ENCODE measurements at places on chromosomes 6 and 20. TPM values are rescaled to one million over a fixed set of nuclear protein-coding genes. Genes with fewer than 3 reads are reported as not detected.

GRCh38 chr6:94289131-94289530, 869.8 kb upstream of the EPHA7 start:
- peaks cover 2% of the 10 kb centered on the region for H3K27me3 ChIP-seq
- no peak overlapping the region for H3K4me3 ChIP-seq
- no peak for DNase-seq
- H3K27ac ChIP-seq, result no peak overlapping the region
- H3K36me3 ChIP-seq, result no peaks in the 10 kb centered on the region

- DNase-seq, result peak; percentile 92
- no peaks in the 10 kb centered on the region for H3K4me1 ChIP-seq
- no peak overlapping the region for H3K4me3 ChIP-seq
- no peak overlapping the region for H3K27ac ChIP-seq
- H3K36me3 ChIP-seq, result no peaks in the 10 kb centered on the region
These were observed 65.7 kb upstream of the TOP1 start for GRCh38 chr20:40962733-40963504.

DNA sequence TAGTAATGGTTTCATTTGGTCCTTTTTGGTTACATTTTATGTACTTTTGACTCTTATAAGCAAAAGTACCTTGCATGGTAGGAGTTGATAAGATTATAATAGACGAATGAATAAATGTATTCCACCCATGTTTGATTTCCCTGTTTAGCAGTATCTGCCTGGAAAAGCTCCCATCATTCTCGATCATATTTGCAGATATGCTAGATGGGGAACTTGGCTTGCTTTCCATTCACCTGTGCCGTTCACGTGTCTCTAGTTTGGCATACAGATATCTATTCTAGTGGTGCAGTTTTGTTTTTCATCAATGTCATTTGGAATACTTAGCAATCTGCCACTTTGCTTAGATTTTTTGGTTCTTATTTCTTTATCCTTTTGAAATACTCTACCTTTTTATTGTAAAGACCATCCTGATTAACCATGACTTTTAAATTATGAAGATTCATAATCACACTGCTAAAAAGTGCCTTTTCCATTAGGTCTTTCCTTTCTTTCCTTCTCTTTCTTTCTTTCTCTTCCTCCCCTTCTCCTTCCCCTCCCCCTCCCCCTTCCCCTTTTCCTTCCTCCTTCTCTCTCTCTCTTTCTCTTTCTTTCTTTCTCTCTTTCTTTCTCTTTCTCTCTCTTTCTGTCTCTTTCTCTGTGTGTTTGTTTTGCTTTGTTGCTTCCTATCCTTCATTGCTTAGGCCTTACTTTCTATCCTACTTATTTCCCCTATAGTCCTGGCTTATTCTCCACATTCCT, 40.4 kb downstream of the ANKS1A start:
- H3K27ac ChIP-seq, result no peak overlapping the region
- H3K36me3 ChIP-seq, result no peaks in the 10 kb centered on the region
- H3K4me1 ChIP-seq, result peaks cover 3% of the 10 kb centered on the region
- no peak overlapping the region for H3K4me3 ChIP-seq

DNA sequence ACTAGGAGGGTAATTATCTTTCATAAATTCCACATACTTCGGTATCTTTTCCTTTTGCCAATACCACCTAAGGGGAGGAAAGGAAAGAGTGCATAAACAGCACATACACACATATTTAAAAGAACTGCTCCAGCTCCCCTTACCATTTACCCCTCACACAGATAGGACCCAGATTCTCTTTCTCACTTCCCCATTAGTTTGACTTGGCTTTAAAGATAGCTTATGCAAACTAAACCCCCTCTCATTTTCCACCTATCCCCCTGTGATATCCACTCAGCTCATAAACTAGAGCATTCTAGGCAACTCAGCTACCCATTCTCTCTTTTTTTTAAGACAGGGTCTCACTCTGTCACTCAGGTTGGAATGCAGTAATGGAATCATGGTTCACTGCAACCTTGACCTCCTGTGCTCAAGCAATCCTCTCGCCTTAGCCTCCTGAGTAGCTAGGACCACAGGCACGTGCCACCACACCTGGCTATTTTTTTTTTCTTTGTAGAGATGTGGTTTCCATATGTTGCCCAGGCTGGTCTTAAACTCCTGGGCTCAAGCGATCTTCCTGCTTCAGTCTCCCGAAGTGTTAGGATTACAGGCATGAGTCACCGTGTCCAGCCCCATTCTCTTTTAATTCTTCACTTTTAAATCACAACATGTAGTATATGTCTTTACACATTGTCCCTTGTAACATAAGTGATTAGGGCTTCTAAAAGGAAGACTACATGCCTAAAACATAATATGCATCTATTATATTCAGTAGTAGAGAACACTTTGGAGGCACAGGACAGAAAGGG, 4.0 kb downstream of the FUCA2 start:
- H3K4me3 ChIP-seq, result no peak overlapping the region
- DNase-seq, result no peak
- H3K27ac ChIP-seq, result no peak overlapping the region

DNA sequence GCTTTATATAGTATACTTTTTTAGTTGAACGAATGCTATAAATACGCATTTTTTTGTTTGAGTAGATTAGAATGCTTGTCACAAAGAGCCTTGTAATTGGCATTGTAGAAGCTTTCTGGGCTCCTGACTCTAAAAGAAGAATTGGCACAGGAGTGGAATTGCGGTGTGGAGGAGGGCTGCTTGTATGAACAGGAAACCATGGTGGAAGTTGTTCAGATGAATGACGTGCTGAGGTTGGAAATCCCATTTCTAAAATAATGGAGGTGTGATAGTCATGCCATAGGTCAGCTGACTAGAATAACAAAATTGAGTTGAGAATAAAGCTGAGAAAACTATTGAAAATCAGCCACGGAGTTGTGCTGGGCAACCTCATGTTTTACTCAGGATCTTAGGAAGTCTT, 174.9 kb downstream of the QKI start:
- peaks cover 18% of the 10 kb centered on the region for H3K4me1 ChIP-seq
- H3K36me3 ChIP-seq, result no peaks in the 10 kb centered on the region
- DNase-seq, result no peak
- no peaks in the 10 kb centered on the region for H3K27me3 ChIP-seq

GRCh38 chr20:44038681-44039123, 124.0 kb downstream of the TOX2 start:
- no peaks in the 10 kb centered on the region for H3K36me3 ChIP-seq
- no peak overlapping the region for H3K27ac ChIP-seq
- no peaks in the 10 kb centered on the region for H3K4me1 ChIP-seq
- peaks cover 67% of the 10 kb centered on the region for H3K27me3 ChIP-seq
- no peak overlapping the region for H3K4me3 ChIP-seq

DNA sequence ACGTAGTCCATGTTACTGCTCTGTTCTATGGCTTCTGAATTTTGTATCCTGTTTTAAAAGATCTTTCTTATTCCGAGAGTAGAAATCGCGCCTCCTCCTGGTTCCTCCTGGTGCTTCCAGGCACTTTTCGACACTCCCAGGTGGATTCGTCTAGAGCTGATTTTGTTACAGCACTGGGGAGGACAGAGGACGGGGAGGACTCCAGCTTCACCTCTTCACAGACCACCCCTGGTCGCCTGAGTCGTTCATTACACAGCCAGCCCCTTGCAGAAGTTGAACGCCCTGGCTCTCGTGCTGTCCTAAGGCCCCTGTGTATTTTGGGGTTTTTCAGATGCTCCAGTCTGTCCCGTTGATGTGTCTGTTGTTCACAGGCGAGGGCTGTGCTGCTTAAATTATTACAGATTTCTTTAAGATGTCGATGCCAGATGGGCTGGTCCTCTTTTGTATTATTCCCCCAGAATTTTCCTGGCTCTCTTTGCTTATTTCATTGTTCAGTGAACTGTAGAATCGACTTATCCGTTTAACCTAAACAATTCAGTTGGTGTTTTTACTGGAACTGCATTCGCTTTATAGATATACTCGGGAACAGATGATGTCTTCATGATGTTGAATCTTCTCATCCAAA, 30.5 kb downstream of the COL20A1 start:
- peaks cover 14% of the 10 kb centered on the region for H3K27me3 ChIP-seq
- H3K36me3 ChIP-seq, result no peaks in the 10 kb centered on the region
- no peak overlapping the region for H3K27ac ChIP-seq
- DNase-seq, result no peak
- no peak overlapping the region for H3K4me3 ChIP-seq
- no peaks in the 10 kb centered on the region for H3K4me1 ChIP-seq

GRCh38 chr6:43361269-43361668, 8.2 kb downstream of the ZNF318 start:
- no peaks in the 10 kb centered on the region for H3K4me1 ChIP-seq
- H3K27me3 ChIP-seq, result no peaks in the 10 kb centered on the region
- peaks cover 48% of the 10 kb centered on the region for H3K36me3 ChIP-seq
- H3K27ac ChIP-seq, result no peak overlapping the region
- no peak for DNase-seq

DNA sequence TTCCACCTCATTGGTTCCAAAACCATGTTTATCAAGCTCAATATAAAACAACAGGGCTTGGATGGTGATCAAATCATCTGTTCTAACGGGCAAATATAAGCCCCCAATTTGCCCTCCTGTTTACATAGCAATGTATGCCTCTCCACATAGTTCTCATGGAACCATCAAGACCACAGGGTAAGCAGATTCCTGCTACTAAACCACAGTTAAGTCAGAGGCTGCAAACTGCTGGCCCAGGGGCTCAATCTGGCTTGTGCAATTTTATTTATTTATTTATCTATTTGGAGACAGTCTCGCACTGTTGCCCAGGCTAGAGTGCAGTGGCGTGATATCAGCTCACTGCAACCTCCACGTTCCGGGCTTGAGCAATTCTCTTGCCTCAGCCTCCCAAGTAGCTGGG, 18.9 kb upstream of the MTHFD1L start:
- peaks cover 10% of the 10 kb centered on the region for H3K4me1 ChIP-seq
- H3K4me3 ChIP-seq, result no peak overlapping the region
- H3K27me3 ChIP-seq, result no peaks in the 10 kb centered on the region
- no peak for DNase-seq

DNA sequence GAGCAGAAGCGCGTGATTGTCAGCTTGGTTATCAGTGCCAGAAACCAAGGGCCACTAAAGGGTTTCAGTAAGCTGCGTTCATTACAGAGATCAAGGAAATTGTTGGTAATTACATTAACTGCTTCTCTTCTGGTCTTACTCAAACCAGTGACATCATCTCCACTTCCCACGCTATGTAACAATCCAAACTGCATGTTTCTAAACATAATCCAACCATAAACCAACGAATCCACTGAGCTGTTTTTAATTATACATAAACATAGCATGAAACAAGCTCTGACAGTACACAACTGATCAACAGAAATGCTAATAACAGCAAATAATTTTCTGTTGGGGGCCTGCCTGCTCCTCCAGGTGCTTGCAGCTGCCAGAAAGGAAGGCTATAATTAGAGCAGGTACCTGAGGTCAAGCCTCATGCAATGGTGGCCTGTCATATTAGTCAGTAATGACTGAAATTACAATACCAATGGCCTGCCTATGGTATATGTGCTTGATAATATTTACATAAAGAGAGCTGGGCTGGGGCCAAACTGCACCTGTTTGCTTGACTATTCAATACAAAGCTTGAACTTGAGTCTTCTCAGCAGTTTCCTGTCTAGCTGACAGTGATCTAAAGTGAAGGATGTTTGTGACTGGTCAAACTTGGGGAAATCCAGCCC, 40.1 kb downstream of the ILRUN start:
- H3K4me3 ChIP-seq, result peak overlapping the region; percentile 78
- no peak for DNase-seq
- H3K27ac ChIP-seq, result peak overlapping the region; percentile 98
- peaks cover 9% of the 10 kb centered on the region for H3K36me3 ChIP-seq
- no peaks in the 10 kb centered on the region for H3K27me3 ChIP-seq

DNA sequence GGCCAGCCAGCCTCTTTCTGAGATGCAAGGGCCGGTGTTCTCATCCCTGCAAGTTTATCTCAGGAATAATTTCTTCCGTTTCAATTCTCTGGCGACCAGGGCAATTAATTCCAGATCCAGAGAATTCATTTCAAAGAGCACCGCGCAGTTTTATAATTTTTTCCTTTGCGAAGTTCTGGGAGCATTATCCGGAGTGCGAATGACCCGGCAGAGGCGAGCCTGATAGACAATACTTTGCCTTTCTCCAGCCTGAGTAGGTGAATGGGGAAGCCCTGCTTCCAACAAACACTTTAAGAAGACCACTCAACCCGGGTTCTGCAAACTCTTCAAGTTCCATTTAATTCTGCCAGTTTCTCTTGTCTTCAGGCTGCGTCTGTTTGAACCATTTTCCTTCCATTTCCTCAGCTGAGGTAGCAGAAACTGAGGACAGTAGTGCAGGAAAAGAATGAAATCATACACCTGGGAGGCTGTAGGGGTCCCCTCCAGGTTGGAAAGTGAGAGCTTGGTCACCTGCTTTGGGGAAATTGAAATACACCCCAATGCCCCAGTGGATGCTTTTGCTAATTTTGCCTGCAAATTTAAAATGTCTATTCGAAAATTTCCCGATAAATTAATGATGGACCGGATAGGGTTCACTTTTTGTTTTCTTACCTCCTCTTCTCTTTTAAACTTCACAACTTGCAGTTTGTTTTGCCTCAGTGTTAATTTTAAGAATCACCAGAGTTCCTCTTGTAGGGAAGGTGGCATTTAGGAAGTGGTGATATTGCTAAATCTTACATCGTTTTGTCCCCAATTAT, 1.1 kb downstream of the VGLL2 start:
- H3K4me1 ChIP-seq, result peaks cover 24% of the 10 kb centered on the region
- no peaks in the 10 kb centered on the region for H3K36me3 ChIP-seq
- no peak overlapping the region for H3K27ac ChIP-seq
- H3K27me3 ChIP-seq, result peaks cover 88% of the 10 kb centered on the region
- H3K4me3 ChIP-seq, result peak overlapping the region; percentile 70

DNA sequence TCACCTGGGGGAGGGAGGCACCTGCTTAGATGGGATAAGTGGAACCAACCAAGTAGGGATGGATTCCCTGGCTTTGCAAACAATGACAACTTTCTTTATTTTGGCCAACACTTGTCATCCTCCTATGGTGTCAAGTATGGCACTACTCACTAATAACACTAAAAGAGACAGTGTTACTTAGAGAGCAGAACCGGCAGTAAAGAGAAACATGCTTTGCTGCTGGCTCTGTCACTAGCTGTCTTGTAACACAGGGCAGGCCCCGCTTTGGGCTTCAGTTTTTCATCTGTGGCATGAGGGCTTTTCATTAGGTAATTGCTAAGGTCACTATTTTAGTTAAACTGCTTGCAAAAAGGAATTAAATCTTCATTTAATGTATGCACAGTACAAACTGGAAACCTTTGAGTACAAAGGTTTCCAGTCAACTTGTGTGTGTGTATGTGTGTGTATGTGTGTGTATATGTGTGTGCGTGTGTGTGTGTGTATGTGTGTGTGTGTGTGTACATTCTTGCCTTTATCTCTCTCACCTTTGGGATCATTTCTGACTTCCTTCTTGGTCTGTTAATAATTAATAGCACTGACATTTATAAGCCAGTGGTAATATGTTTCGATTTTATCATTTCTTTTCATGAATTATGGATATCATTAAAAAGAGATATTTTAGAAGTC, 64.7 kb downstream of the BTBD3 start:
- no peak overlapping the region for H3K27ac ChIP-seq
- H3K4me3 ChIP-seq, result no peak overlapping the region
- no peaks in the 10 kb centered on the region for H3K4me1 ChIP-seq

GRCh38 chr20:4067600-4068261, 52.4 kb upstream of the RNF24 start:
- H3K27me3 ChIP-seq, result no peaks in the 10 kb centered on the region
- H3K4me1 ChIP-seq, result peaks cover 55% of the 10 kb centered on the region
- no peaks in the 10 kb centered on the region for H3K36me3 ChIP-seq
- no peak overlapping the region for H3K27ac ChIP-seq
- H3K4me3 ChIP-seq, result no peak overlapping the region

Gene PTK6
- total RNA-seq, result 0.13 TPM

Gene PHACTR1
- 1.6 TPM for total RNA-seq

Gene MOXD1
- 8.0 TPM for total RNA-seq

Gene CRISP2
- not detected for total RNA-seq

Gene GTSF1L
- not detected for total RNA-seq

Gene TREML1
- total RNA-seq, result not detected

Gene RBPJL
- total RNA-seq, result not detected

Measured in osteocyte (in vitro differentiated cells).